ENCODE measurements at places on chromosomes 16 and 17. TPM values are rescaled to one million over a fixed set of nuclear protein-coding genes. Genes with fewer than 3 reads are reported as not detected.

PYY gene
- total RNA-seq, result not detected

CETP gene
- total RNA-seq, result 0.59 TPM

P2RX5 gene
- total RNA-seq, result 1.2 TPM

SLC25A39 gene
- 53.6 TPM for total RNA-seq

HASPIN gene
- 1.6 TPM for total RNA-seq

GUCY2D gene
- total RNA-seq, result not detected

CTRL gene
- total RNA-seq, result not detected

AURKB gene
- 1.6 TPM for total RNA-seq

ATP2A1 gene
- total RNA-seq, result not detected

TP53TG3F gene
- total RNA-seq, result not detected

All from cardiac ventricle fibroblast (primary cell).